ENCODE measurements at places on chromosomes 4 and X.

DNA sequence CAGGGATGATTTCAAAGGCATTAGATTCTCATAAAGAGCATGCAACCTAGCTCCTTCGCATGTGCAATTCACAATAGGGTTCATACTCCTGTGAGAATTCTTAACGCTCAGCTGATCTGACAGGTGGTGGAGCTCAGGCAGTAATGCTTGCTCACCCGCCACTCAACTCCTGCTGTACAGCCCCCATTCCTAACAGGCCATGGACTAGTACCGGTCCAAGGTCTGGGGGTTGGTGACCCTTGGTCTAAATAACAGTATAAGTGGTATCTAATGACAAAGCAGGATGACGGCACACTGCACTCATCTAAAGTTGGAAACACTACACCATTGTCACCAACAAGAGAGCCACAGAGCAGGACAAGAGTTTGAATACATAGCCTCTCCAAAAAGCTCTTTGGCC, 28.5 kb downstream of the ADGRA3 start:
- DNase-seq: no peak

- DNase-seq: no peak
Measured at GRCh38 chr4:160202802-160203201, 1099.9 kb downstream of the RAPGEF2 start.

- peak; percentile 77 for DNase-seq
Measured at GRCh38 chr4:110198435-110199416, at the start of gene ELOVL6. Gene ELOVL6, minus strand, starts transcription at chr4:110198615. Its CDS starts 280 bp downstream, at chr4:110198335.

GRCh38 chr4:81282131-81282530, 67.1 kb upstream of the PRKG2 start:
- DNase-seq: no peak
